Osteoblast (primary cell): ENCODE measurements at places on chromosomes 13 and 19. TPM values are rescaled to one million over a fixed set of nuclear protein-coding genes. Genes with fewer than 3 reads are reported as not detected.
A peak's percentile ranks its signal among the peaks of the same experiment; 100 is the strongest.

ZNF491 gene
- total RNA-seq = 4.3 and 6.2 TPM in 2 replicates

DNA sequence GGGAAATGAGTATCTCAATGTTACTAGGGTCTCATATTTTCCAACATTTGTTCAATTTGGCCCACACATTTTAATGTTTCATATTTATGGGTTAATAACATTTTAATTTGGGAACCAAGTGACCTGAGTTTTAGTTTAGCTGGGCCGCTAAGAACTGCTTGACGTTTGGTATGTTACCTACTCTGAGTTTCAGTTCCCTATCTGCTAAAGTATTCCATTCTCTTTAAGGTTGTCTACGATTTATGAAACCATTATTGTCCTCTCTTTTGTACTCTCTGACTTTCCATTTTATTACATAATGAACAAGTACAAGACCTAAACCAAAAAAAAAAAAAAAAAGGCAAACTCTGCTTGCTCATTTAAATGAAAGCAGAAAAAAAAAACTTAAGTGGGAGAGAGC lies 89.9 kb downstream of the FGF14 start:
- H3K27me3 ChIP-seq = no peaks in the 10 kb centered on the region
- no peak for DNase-seq
- no peak overlapping the region for H3K27ac ChIP-seq

GRCh38 chr13:91017031-91017668 lies 330.3 kb upstream of the MIR17HG start:
- DNase-seq = peak; percentile 86
- no peaks in the 10 kb centered on the region for H3K4me1 ChIP-seq
- H3K36me3 ChIP-seq = no peaks in the 10 kb centered on the region

GRCh38 chr13:29319451-29319850 lies 276.0 kb downstream of the SLC7A1 start:
- no peaks in the 10 kb centered on the region for H3K27me3 ChIP-seq
- no peak overlapping the region for H3K4me3 ChIP-seq
- no peak overlapping the region for H3K27ac ChIP-seq
- no peak for DNase-seq

GRCh38 chr13:100584896-100585295 lies 3.7 kb downstream of the GGACT start:
- H3K27ac ChIP-seq = no peak overlapping the region
- no peaks in the 10 kb centered on the region for H3K36me3 ChIP-seq
- DNase-seq = no peak
- H3K27me3 ChIP-seq = no peaks in the 10 kb centered on the region
- peaks cover 11% of the 10 kb centered on the region for H3K4me1 ChIP-seq
- H3K4me3 ChIP-seq = no peak overlapping the region
